ENCODE measurements at places on chromosomes 12 and 14.

DNA sequence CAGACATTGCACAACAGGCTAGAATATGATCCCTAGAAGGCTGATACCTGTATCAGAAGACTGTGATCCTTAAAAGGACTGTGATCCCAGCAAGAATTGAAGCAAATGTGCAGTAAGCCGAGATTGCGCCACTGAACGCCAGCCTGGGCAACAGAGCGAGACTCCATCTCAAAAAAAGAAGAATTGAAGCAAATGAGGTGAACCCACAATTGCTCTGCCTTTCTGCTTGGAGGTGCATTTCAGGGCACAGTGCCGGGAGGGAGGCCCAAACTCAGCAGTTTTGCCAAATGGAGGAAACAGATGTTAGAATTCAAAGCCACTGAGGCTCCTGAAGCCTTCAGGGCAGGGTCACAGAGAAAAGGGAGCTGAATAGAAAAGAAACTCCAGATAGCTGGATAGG, 61.1 kb upstream of the COCH start:
- DNase-seq: no peak

DNA sequence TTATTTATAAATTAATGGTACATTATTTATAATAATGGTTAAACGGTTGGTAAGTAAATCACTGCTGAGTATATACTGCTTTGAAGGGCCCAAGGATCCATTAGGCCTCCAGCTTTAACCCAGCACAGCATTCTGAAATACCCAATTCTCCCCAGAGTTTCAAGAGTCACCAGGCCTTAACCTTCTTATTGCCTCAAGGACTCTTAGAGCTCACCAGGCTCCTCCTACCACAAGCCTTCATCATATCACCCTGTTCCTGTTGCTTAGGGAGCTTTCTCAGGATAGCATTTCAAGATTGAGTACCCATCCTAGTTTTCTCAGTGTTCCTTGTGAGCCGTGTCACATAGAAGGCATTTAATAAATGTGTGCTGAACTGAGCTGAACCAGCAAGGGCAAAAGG, 242.5 kb downstream of the FBXL14 start:
- DNase-seq: no peak

- DNase-seq: no peak
These were observed 47.2 kb downstream of the CACNA2D4 start for GRCh38 chr12:1870998-1871917.

- peak; percentile 16 for DNase-seq
These were observed 215.7 kb downstream of the CPNE8 start for GRCh38 chr12:38689704-38690103.
